Stimulated activated CD4-positive, alpha-beta T cell treated with anti-CD3 and anti-CD28 coated beads, Interleukin-4, amount 100 ng/mL, for 4 hours (primary cell): ENCODE measurements at places on chromosomes 7 and 10.
A peak's percentile ranks its signal among the peaks of the same experiment; 100 is the strongest.

DNA sequence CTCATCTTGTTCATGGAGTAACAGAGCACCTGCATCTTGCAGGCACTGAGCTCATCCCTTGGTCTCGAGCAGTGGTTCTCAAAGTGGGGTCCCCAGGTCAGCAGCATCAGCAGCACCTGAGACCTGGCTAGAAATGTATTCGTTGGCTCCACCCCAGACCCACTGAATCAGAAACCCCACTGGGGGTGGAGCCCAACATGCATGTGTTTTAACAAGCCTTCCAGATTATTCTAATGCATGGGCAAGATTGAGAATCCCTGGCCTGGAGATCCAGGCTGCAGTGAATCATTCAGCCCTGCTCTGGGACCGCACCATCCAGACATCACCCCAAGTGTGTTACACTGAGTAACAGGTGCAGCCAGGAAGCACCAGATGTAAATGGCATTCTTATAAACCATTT lies 85.1 kb upstream of the PPIF start:
- no peak for DNase-seq

DNA sequence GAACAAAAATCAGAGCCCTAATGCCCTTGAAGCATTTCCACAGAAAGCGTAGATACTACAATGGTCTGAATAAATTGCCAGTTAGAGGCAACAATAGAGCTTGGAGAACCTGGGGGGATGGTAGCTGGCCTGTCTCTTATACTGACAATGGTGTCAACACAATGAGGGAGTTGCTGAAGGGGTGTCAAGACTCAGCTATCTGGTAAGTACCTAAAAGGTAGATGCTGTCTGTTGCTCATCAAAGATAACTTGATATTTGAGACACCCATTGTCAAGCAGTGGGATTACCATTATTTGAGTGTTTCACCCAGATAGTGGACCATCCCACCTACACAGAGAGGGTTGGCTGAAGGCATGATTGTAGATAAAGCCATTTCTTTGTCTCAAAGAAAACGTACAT lies 72.8 kb downstream of the PDE1C start:
- DNase-seq: no peak

GRCh38 chr10:5078547-5079180 lies 15.6 kb upstream of the AKR1C3 start:
- no peak for DNase-seq

GRCh38 chr7:67610897-67611296 lies 614.3 kb downstream of the TYW1 start:
- no peak for DNase-seq

DNA sequence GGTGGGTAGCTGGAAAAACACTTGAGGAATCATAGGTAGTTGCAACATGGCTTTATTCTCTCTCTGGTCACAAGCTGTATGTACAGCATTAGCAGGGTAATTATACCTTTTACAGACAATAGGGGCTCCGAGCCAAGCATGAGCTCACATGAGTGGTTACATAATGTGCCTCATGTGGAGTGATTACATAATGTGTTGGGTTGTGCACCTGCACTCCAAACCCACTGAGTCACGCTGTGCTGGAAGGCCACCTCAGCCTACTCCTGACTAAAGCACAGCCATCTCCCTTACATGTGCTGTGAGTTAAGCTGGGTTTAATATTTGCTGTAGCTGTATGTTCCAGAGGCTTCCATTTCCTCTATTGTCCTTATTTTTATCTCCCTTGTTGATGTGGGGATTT lies 348.7 kb upstream of the SEMA3C start:
- no peak for DNase-seq

DNA sequence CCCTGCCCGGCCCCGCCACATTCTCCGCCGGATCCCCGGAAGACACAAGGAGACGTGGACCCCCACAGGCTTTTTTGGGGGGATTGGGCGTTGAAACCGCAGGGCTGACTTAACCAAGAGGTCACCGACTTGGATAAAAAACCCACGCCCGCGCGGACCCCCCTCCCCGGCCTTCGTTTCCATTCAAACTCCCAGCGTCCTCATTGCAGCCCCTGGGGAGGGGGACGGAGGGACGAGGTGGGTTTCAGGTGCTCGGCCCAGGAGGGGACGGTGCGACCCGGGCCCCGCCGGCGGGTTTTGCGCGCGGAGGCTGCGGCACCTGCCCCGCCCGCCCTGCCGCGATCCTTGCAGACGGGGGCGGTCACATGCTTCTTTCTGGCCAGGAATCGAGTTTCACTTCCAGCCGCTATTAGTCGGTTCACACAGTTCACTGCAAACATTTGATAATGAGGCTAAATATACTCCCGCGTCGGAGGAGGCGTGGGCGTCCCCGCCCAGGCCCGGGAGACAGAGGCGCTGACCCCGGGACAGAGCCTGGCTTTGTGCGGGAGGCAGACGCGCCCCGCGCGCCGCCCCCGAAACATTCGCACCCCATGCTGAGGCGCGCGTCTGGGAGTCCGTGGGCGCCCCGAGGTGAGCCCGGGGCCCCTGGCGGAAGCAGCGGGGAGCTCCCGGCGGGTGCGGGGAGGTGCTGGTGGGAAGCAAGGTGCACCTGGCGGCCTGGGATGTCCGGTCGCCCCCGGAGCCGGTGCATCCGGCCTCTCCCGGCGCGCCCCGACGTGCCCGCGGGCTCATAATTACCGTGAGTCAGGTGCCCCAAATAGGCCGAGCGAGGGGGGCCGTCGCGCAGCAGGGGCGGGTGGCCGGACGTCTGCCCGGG lies 2.7 kb upstream of the PDGFA start:
- DNase-seq: peak; percentile 29

DNA sequence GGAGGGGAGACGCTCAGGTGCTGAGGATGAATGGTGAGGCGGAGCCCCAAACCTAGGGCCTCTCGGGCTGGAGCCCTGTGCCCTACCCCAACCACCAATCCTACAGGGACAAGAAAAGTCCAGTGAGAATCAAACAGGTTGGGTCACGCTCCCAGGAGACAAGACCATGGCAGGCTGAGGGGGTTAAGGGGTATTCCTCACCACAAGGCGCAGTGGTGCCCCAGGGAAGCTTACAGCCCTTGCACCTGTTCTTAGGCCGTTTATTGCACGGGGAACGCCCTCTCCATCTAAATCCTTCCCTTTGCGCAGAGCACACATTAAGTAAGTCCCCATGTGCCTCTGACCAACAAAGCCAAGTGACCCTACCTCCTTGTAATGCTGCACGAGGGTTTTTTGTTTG lies 3.5 kb downstream of the FZD9 start:
- DNase-seq: no peak

GRCh38 chr7:39808796-39809481 lies 141.1 kb upstream of the CDK13 start:
- no peak for DNase-seq

DNA sequence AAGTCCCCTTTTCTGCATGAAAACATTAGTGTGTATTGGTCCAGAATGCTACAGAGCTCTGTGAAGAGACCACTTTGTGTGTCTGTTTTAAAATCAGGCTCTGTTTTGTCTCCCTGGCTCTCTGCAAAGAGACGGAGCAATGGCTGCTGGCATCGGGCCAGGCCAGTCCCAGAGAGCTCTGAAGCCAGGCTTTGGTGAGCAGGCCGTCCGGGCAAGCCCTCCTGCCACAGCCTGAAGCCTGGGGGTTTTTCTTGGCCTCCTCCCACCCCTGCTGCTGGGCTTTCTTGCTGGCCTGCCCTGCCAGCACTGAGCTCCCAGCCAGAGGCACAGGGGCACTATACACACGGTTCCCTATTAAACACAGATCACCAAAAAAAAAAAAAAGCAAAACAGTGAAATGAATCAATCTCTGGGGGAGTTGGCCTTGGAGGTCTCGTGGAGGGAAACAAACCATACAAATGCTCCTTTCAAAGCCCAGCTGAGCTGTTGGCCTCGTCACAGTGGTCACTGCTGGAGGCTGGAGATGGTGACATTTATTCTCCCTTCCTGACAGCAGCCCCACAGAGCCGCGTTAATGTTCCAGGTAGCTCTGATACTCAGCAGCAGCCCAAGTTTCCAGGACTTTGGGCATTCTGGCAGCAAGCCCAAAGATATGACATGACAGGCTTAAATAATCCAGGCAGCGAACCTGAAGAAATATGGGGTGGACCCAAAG lies 237.2 kb downstream of the TCF7L2 start:
- DNase-seq: no peak

DNA sequence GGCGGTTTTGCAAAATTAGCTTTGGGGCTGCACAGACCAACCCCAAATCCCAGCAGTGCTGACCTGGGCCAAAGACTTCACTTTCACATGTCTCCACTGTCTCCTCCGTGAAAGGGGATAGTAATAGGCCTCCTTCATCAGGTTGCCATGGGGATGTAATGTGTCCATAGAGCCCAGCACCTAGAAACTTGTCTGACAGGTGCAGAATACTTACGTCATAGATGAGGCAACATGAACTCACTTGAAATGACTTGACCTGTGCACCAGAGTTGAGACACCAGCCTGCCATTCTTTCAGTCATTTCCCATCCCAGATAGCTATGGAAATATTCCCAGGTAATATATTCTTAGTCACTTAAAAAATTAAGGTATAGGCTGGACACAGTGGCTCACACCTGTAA lies 94.2 kb downstream of the INSYN2A start:
- no peak for DNase-seq

GRCh38 chr7:92778972-92779371 lies 57.4 kb downstream of the CDK6 start:
- no peak for DNase-seq
